ENCODE measurements at places on chromosomes 7 and 10.

DNA sequence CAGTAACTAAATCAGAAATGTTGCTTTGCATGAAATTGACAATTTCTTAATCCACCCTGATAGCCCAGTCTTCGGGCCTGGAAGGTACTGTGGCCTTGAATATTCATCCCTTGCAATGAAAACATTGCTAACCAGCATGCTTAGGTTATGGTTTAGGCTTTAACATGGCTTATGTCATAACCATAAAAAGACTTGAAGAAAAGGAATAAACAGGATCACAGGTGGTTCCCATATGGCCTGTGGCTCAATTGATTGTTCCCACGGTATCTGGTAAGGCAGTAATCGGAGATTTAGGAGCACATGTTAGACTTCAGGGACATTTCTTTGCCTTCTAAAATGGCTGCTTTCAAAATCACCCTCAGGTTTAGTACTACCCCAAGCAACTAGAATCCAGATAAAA, 139.5 kb downstream of the ST7 start:
- no peak for DNase-seq

- no peak for DNase-seq
Measured at GRCh38 chr10:104098358-104098925, 12.8 kb upstream of the COL17A1 start.

- DNase-seq: no peak
Measured at GRCh38 chr7:5667391-5667790, 114.1 kb downstream of the RNF216 start.

- no peak for DNase-seq
Measured at GRCh38 chr10:59012839-59013238, 163.6 kb upstream of the PHYHIPL start.

DNA sequence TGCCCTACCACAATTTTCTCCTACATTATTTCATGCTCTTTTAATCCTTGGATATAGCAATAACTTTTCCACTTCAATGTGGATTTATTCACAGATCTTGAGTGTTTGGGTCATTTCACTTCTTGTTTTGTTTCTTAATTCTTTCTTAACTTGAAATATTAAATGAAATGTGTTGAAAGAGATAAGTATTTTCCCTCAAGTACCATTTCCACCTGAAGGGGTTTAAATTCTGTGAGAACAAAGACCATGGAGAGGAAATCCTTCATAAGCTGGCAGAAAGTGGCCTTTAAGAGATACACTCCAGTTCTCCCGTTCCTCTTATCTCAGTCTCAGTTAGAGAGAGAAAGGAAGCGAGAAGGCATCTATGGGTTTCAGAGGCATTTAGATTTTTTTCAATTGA, 14.1 kb upstream of the DLD start:
- DNase-seq: no peak

DNA sequence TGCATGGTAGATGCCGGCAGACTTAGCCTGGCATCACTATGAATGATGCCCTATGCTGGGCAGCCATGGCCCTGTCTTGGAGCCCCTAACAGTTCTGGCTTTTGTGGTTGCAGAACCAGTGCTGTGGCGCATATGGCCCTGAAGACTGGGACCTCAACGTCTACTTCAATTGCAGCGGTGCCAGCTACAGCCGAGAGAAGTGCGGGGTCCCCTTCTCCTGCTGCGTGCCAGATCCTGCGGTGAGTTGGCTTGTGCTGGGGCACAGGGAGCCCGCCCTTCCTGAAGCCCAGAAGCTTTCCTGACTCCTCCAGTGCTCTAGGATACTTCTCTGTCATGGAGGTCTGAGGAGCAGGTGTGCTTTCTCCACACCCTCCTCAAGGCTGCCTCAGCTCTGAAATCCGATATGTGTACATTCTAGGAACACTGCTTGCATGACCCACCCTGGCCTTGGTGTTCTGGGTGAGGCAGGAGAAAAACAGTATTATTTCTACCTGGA, 25.6 kb upstream of the SH2D4B start:
- no peak for DNase-seq

DNA sequence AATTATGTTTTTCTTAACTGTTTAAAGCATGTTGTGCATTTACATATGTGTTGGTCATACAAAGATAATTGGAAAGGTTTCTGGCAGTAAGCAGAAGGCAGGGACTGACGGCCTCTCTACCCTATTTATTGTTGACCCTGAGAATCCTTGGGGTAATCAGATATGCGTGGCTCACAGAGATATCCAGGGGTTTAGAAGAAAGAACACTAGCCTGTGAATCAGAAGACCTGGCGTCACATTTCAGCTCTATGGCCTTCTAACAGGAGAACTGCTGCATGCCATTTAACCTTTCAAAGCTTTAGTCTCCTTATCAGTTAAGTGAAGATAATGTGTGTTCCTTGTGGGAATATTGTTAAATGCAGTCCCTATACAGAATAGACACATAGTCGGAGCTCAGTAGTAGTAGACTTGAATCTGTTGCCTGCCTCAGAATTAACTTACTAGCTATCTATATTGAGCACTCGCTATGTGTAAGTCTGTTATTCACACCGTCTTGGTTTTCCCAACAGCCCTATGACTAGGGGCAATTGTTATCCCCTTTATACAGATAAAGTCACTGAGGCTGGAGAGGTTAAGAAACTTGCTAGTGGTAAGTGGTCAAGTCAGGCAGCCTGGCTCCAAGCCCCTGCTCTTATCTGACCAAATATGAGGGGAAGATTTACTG, 129.6 kb upstream of the ANKRD1 start:
- DNase-seq: no peak

GRCh38 chr7:23863209-23863787, 153.3 kb downstream of the STK31 start:
- no peak for DNase-seq

DNA sequence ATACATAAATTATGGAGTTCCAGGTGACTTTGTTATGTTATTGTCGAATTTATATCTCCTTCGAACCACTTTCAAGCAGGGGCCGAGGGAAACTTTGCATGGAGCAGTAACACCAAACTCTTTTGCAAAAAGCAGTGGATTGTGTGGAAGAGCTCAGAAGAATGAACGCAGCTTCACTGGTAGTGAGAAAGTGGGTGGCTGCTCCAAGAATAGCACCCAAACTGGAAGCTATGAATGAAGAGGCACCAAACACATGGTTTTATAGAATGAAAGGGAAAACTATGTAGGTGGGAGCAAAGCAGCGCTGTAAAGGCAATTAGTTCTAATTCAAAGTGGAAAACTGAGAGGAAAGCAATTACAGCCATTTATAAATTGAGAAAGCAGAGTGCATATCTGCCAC, 67.2 kb downstream of the CTTNBP2 start:
- no peak for DNase-seq

GRCh38 chr10:113889911-113890310, 35.5 kb downstream of the NHLRC2 start:
- no peak for DNase-seq

DNA sequence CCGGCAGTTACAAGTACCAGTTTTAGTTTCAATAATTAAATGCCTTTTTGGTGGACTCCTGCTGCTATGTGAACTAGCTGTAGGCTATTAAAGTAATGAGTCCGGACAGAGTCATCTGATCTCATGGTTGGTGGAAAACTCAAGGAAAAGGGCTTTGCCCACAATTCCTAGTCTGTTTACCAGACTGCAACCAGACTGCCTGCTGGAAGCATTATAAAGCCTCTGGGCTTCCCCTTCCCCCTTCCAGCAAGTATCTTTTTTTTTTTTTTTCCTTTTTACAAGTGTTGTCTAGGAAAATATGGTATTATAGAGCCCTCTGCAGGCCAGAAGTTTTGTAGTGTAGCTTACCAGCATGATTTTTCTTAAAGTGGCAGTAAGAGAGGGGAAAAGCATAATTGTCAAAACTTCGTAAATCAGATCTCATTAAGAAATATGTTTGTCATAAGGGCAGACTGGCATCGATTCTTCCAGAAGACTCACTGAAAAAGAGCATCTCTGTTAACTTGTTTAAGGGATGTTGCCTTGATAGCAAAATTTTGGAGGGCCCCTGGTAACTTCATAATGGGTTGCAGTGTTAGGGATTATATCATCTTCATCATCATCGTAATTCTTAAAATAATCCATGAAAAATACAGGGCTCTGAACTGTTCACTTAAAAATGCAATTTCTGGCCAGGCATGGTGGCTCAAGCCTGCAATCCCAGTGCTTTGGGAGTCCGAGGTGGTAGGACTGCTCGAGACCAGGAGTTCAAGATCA, 181.3 kb downstream of the TAX1BP1 start:
- no peak for DNase-seq

- no peak for DNase-seq
Measured at GRCh38 chr7:41779918-41780317, 77.0 kb upstream of the INHBA start.

- DNase-seq: no peak
Measured at GRCh38 chr7:55191926-55192692, 173.0 kb upstream of the LANCL2 start.

GRCh38 chr7:151851782-151852181, 25.1 kb downstream of the PRKAG2 start:
- DNase-seq: peak; percentile 52

Measured in CD4-positive, alpha-beta T cell treated with Interleukin-15 for 1 hour (primary cell).